Hepatocyte (in vitro differentiated cells): ENCODE measurements at places on chromosomes 6 and 20. TPM values are rescaled to one million over a fixed set of nuclear protein-coding genes. Genes with fewer than 3 reads are reported as not detected.

Gene CENPW
- 1.8 and 7.3 TPM in 2 replicates for total RNA-seq

GRCh38 chr6:145727817-145728388 is 7.4 kb downstream of the EPM2A start:
- DNase-seq = no peak
- H3K4me1 ChIP-seq = no peaks in the 10 kb centered on the region
- H3K27me3 ChIP-seq = no peaks in the 10 kb centered on the region
- H3K4me3 ChIP-seq = no peak overlapping the region

- no peak overlapping the region for H3K27ac ChIP-seq
- no peaks in the 10 kb centered on the region for H3K36me3 ChIP-seq
- no peak overlapping the region for H3K4me3 ChIP-seq
- H3K4me1 ChIP-seq = peaks cover 8% of the 10 kb centered on the region
- H3K27me3 ChIP-seq = no peaks in the 10 kb centered on the region
Measured at GRCh38 chr6:138238368-138238767, 20.1 kb upstream of the PBOV1 start.

DNA sequence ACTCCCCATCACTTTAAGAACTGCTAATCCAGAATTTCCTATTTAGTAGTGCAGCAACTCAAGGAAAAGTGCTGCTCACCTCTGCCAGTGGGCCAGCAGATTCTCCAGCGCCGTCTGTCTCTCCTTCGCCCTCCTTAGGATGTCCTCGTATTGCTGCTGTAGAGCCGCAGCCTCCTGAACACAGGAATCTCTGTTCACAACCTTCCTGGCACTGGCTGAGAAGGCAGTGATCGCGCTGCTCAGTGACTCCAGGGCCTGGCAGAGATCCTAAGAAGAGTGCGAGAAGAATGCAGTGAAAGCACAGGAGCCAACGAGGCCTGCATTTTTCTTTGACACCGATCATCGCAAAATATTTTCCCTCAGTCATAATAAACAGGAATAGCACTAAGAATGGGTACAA is 209.0 kb downstream of the SYNE1 start:
- H3K27me3 ChIP-seq = no peaks in the 10 kb centered on the region
- DNase-seq = no peak
- H3K4me1 ChIP-seq = no peaks in the 10 kb centered on the region
- no peaks in the 10 kb centered on the region for H3K36me3 ChIP-seq
- H3K27ac ChIP-seq = no peak overlapping the region

- H3K4me3 ChIP-seq = no peak overlapping the region
- no peak overlapping the region for H3K27ac ChIP-seq
- H3K27me3 ChIP-seq = no peaks in the 10 kb centered on the region
Measured at GRCh38 chr6:73471686-73472290, 10.3 kb downstream of the MTO1 start.

Gene ULBP3
- total RNA-seq = 5.1 and 6.6 TPM in 2 replicates

Gene CST5
- total RNA-seq = 1.3 TPM in 1 of 2 replicates, not detected in the other
